NCI-H2081 (cell line): ENCODE measurements at places on chromosomes 4 and X.
A peak's percentile ranks its signal among the peaks of the same experiment; 100 is the strongest.

DNA sequence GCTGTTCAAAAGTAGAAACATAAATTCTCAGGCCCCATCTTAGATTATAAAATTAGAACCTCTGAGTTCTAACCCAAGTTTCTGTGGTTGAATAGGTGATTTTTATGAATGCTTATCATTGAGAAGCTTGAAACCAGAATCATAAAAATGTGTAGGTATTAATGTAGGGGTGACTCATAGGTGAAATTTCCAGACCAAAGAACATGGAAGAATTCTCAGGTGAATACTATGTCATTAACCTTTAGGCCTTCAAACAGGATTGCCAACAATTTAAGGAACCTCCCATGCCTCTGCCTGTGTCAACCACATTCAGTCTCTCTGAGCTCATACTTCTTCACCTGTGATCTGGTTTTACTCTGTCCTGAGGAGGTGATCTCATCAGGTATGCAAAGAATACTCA, 177.8 kb downstream of the NPFFR2 start:
- no peak for DNase-seq

DNA sequence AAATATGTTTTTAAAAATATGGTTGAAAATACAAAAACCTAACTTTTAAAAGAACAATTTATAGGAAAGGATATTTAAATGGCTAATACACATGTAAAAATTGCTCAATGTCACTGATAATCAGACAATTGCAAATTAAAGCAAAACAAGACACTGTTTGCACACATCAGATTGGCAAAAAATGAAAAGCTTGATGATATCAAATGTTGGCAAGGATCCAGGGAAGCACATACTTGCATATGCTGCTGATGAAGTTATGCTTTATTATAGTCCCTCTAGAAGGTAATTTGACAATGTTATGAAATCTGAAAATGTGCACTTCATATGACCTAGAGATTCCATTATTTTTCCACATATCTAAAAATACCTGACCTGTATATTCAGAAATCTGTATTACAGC, 45.7 kb upstream of the EPGN start:
- no peak for DNase-seq

GRCh38 chrX:54482839-54483593, 13.0 kb downstream of the FGD1 start:
- no peak for DNase-seq

GRCh38 chrX:109844986-109845385, 111.9 kb upstream of the ACSL4 start:
- no peak for DNase-seq

GRCh38 chrX:24676403-24677024, 17.2 kb upstream of the POLA1 start:
- DNase-seq: no peak

DNA sequence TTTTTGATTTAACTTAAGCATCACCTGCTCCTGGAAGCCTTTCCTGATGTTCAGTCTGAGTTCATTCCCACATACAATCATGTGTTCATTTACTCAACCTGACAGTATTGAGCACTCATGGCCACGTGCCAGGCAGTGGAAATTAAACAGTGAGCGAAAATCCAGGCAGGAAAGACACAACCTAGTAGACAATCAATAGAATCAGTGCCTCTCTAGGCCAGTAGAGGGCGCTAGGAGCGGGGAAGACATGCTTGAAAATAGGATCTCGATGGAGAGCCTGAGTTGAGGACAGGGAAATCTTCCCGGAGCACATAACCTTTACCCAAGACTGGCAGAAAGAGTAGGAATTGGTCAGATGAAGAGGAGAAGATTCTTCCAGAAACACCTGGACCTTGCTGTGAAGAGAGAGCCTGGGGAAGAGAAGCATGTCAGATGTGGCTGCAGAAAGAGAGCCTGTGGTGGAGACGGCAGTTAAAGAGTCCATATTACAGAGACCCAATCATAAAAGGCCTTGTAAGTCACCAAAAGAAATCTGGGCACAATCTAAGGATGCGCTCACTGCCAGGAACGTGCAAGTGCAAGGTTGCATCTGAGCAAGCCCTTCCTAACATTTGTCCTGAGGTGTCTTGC, 103.5 kb downstream of the LDB2 start:
- DNase-seq: peak; percentile 21

GRCh38 chr4:36722986-36723385, 441.6 kb downstream of the DTHD1 start:
- no peak for DNase-seq

GRCh38 chr4:8043596-8043995, 103.9 kb upstream of the AFAP1 start:
- DNase-seq: peak; percentile 47

DNA sequence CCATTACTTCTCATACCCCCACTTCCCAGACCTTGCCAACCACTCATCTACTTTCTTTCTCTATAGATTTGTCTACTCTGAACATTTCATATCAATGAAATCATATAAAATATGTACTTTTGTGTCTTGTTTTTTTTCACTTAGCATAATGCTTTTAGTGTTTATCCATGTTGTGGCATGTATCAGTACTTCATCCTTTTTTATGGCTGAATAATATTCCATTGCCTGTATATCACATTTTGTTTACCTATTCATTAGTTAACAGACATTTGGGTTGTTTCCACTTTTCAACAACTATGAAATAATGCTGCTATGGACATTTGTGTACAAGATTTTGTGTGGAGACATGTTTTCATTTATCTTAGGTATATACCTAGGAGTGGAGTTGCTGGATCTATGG, 324.1 kb downstream of the OPHN1 start:
- DNase-seq: no peak
